ENCODE measurements at places on chromosomes 7 and 10.

DNA sequence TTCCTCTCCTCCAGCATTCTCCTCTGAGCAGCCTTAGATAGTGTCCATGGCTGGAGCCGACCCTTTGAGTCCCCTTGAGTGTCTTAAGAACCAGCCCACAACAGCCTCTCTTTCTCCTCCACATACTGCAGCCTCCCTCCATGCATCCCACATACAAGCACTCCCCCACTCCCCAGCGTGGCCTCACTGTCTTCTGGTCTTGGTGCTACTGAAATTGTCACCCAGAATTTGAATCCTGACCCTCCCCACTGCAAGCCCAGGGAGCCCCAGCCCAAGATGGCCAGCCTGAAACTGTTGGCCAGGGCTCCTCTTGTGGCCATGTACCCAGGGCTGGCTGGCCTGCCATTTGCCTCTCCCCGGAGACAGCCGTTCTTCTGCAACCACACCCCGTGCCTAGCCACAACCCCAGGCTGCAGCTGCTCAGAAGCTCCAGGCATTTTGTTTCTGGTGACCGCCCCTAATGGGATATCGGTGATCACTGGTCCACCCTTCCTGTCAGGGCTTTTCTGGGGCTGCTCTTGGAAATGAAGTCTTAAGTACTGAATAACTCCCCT lies 18.8 kb upstream of the SH2D4B start:
- DNase-seq, result no peak

DNA sequence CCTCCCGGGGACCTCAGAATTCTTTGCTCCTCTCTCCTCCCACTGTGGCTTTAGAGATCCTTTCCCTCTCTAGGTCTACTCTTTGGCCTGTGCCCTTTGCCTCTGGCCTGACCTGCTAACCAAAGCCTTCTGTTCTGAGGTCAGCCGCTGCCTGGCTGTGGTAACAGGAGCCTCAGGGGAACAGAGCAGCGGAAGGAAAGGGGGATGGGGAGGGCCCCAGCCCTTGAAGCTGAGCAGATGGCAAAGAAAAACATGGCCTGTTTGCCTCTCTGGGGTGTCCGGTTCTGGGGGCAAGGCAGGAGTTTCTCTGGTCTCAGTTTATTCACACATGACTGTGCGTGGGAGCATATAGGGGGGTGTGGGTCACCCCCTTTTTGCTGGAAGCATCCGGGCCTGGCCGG lies 28.2 kb downstream of the COL26A1 start:
- DNase-seq, result no peak

- peak; percentile 43 for DNase-seq
Measured at GRCh38 chr10:47253651-47254375, 46.2 kb upstream of the GDF10 start.

DNA sequence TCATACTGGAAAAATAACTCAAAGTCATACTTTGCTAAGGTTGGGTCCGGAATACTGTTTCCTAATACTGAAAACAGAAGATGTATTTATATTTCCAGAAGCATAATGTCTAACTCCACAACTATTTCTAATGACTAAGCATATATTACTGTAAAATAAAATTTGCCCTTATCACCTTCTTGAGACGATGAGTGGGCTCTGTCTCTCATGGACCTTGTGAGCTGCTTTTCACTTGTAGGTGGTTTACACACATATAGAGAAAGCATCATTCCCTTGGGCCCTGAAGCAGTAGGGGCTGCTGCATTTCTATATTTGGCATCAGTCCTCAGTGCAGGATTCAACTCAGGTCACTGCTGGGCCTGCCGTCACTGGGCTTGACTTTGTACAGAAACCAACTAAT lies 10.7 kb upstream of the FAM13C start:
- DNase-seq, result no peak

DNA sequence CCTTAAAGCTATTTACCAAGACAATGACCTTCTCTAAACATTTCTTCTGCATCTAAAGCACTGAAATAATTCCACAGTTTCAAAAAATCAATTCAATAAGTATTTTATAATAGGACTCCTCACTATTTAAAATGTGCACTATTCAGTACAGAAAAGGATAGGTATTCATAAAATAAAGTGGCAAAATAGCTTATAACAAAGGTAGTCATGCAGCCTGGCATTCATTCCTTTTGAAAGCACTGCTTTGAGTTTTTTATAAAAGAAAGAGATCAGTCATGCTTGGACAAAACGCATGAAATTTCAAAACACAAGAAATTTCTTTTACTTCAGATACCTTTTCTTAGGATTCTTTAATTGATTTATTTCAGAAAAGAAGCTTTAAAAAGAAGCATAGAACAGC lies 689.7 kb upstream of the PHF14 start:
- DNase-seq, result no peak

DNA sequence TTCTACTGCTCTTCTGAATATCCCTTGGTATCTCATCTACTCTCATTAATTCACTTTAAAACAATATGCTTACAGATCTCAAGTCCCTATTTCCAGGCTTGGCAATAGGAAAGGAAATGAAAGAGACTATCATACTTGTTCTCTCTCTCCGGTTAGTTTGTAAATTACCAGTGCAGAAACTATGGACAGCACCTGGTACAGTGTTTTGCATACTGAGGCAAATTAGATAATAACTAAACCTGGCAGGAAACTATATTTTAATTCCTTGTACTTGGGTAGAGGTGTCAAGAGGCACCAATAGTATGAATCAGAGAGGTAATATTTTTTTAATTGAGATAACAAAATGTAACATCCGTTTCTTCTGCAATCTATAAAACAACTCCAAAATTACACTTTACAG lies 97.7 kb upstream of the TMEM196 start:
- no peak for DNase-seq

DNA sequence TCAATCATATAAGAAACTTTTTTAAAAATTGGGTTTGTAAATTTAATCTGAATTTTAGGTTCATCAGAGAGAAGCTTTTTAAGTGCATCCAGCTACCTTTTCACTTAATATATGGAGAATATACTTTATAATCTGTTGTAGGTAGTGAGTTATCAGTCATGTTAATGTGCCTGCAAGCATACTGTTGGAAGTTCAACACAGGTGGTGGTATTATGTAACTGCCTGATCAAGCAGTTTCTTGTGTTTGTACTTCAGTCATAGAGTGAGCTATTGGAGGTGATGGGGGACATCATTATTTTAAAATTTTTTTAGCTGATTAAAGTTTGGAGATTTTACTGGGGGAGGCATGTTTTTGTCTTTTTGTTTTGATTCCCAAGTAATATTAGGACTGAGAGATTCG lies 2.5 kb downstream of the TNKS2 start:
- DNase-seq, result no peak

DNA sequence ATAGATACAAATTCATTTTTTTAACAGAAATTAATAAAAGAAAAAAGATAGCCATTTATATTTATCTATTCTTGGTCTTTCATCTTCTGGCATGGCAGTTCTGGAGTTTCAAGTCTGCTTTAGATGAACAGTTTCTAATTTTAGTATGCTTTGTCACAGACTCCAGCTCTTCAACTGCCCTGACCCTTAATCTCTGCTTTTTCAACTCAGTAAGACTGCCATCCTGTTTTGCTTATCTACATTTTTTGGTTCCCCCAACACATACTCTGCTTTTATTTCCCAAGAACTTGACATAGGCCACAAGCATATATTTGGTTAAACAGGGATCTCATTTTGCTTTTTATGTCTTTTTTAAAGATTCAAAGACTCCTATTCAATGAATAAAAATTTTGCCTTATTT lies 309.3 kb upstream of the KCND2 start:
- DNase-seq, result no peak

- DNase-seq, result no peak
Measured at GRCh38 chr10:23120001-23120934, 24.9 kb downstream of the MSRB2 start.

GRCh38 chr10:68665841-68666240 lies 55.2 kb upstream of the CCAR1 start:
- no peak for DNase-seq

GRCh38 chr10:68166871-68167585 lies 57.7 kb downstream of the MYPN start:
- DNase-seq, result no peak

DNA sequence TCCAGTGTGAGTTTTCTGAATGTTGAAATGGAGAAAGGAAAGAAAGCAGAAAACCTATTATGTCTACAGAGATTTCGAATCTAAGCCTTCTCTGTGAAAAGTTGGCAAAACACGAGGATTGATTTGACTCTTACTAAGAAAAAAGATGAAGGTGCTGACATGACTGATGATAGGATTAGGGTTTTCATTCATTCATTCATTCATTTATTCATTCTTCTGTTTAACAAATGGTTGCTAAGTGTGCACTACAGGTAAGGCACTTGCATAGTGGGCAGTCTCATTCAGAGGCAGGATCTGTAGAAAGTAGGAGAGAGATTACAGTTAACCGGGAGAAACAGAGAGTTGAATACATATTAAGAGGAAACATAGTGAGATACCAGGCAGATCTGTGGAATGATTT lies 137.1 kb downstream of the ZNF365 start:
- DNase-seq, result no peak

DNA sequence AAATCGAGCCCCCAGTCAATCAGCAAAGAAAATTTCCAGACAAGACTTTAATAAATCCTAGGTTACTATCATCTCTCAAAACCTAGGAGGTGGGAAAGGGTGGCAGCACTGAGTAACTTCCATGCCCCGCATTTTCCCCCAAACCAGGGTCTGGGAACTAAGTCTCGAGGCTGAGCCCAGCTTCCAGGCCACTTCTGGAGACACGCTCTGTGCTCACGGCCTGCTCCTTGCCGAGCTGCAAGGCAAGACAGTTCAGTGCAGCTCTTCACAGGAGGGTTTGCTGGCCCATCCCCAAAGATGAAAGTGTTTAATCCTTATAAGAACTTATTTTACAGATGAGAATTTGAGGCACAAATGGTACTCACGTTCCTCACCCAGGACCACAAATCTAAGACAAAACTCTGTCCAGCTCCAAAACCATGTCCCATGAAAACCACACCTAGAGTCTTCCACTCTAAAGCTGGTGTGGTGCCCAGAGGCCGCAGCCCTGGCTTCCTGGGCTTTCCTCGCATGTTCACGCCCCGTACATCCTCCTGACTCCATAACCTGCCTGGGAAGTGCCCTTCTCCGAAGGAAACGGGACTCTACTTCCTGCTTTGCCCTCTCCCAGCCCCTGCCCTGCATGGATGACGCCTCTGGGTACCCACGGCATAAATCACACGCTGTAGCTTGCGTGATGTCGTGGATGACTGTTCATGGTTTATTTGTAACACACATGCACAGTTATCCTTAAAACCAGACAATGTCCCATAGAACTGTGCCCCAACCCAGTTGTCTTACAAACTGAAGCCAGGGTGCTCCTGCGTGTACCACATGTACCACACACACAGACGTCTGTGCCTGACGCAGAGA lies 201.2 kb downstream of the DIP2C start:
- DNase-seq, result no peak

GRCh38 chr10:56844978-56845529 lies 484.0 kb upstream of the ZWINT start:
- no peak for DNase-seq

DNA sequence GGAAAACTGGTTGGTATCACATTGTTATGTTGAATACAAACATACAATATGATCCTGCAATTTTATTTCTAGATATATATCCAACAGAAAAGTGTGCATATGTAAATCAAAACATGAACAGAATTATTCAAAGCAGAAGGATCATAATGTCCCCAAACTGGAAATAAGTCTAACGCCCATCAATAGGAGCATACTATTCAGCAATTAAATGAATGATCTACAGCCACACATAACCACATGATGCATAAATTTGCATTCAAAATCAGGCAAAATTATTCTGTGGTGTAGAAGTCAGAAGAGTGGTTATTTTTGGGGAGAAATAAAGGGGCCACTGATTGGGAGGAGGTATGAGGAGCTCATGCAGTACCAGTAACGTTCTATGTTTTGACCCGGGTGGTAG lies 28.6 kb downstream of the NPY start:
- no peak for DNase-seq

DNA sequence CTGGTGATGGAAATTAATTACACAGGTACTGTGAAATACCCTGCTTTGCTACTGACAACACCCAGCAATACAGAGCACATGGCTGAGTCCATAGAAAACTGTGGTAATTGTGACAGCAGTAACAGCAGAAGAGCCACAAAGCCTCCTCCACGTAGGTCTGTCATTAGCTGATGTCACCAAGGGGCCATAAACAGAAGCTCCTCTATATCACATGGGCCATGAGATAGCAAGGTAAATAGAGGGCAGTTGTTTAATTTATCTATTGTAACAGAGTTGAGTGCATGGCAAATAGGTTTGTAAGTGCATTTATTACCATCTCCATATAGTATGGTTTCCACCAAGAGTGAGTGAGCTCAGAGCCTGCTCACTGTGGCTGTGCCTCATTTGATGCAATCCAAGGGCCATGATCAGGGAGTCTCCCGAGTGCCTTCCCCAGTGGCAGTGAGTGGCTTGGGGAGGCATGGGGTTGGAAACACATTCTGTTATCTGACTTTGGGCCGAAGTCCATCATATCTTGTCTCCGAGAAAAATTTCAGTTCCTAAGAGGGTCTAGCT lies 281.2 kb downstream of the SKAP2 start:
- no peak for DNase-seq

DNA sequence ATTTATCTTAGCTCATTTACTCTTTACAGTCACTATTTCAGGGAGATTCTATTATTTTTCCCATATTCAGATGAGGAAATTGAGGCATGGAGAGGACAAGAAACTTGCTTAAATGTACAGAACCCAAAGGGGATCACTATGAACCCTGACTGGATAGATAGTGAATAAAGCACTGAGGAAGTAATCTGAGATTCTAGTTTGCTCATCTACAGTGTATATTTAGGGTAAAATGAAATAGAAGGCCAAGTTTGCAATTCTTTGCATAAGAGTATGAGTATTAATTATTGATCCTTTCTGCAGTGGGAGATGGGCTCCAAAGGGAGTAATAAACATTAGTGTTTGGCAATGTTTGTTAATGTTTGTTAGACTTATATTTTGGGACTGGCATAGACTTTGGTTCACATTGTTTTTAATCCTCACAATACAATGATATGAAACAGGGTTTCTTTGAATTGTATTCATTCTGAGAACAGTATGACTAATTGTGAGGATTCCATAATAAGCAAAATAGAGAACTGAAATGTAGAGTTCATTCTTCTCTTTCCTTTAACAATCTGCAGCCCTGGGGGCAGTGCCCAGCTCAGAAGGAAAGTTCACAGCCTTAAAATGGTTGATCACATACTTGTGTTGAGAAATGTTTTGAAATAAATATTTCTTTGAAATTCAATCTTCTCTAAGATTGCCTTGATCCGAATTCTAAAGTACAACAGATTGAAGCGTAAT lies 131.0 kb upstream of the ZNF804B start:
- DNase-seq, result no peak

- DNase-seq, result no peak
Measured at GRCh38 chr10:49616421-49617101, 2.7 kb downstream of the CHAT start.
